NCI-H1092 (cell line): ENCODE measurements at places on chromosomes 5 and 9.

- DNase-seq = no peak
These were observed 82.8 kb upstream of the TLX3 start for GRCh38 chr5:171226096-171226754.

- DNase-seq = no peak
These were observed 8.3 kb downstream of the ATOX1 start for GRCh38 chr5:151750121-151750520.

GRCh38 chr5:85069659-85070640 is 685.3 kb upstream of the EDIL3 start:
- no peak for DNase-seq

GRCh38 chr5:132023258-132024116 is 12.0 kb upstream of the ACSL6 start:
- no peak for DNase-seq

DNA sequence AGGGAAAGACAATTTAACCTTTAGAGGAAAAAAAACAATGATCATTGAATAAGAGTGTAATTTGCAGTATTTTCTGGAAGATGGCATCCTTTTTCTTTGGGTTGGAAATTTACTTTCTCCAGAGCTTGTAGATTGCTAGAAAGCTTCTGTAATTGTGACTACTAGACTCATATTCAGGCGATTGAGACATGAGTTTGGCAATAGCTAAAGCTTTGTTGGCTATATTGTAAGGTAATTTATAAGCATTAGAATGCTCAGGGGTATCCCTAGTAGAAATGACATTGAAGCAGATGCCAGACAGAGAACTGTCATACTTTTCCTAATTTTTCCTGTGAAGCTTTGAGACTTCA is 115.3 kb downstream of the UNC13B start:
- no peak for DNase-seq

- no peak for DNase-seq
These were observed 153.1 kb downstream of the SNCAIP start for GRCh38 chr5:122465031-122465577.

- DNase-seq = no peak
These were observed 17.0 kb upstream of the NTNG2 start for GRCh38 chr9:132144708-132145365.

DNA sequence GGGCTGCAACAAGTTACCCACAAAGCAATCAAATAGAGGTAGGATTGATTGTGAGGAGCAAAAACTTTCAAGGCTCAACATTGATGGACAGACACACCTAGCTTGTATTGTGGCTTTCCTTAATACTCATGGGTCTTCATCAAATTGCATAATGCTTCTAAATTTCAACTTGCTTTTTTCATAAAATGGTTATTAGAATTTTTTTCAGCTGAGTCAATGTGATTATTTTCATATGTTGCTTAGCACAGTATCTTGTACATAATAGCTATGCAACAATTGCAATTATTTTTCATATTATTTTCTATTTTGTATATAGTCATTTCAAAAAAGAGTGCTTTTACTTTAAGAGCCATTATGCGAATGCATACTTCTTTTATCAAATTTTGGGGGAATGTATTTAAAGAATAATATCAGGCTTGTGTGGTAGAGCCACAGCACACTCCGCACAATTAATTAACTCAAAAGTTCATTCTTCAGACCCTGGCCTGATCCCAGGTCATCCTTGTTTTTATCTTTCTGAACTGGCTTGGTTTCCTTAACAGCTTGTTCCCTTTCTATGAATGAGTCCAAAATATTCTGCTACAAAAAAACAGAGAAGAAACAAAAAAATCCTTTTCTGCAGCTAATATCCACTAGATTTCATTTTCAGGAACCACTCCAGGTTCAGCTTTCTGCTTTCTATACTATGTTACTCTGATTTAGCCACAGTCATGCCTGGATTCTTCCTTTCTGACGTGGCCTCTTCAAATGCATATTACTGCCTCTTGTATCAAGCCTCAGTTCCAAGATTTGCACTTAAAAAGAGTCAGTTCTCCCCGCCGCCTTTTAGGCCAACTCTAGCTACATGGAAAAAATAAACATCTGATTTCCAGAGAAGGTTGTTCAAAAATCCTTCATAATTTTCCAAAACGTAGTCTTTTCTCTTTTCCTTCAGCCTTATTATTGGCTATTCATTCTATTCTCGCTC is 45.3 kb upstream of the CDH9 start:
- no peak for DNase-seq

DNA sequence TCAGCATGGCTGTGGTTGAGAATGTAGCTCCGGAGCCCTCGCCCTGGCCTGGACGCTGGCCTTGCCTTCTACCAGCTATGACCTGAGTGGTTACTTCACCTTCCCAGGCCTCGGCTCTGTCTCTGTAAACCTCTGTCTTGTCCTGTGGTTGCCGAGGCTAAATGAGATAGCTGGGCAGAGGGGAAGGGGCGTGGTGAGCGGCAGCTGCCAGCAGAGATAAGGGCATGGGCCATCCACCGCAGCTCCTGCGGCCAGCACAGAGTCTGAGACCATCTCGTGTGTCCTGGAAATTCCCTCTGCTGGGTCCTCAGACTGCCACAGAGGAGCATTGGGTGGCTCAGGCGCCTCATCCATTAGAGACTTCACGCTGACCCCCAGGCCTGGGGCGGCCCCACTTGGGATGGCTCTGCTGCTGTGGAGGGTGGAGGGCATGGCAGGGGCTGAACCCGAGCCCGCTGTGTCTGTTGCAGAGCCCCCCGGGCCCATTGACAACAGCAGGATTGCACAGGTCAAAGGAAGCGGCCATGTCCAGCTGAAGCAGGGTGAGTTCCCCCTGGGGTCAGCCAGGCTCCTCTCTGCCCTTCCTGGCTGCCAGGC is 43.9 kb downstream of the USP20 start:
- no peak for DNase-seq

DNA sequence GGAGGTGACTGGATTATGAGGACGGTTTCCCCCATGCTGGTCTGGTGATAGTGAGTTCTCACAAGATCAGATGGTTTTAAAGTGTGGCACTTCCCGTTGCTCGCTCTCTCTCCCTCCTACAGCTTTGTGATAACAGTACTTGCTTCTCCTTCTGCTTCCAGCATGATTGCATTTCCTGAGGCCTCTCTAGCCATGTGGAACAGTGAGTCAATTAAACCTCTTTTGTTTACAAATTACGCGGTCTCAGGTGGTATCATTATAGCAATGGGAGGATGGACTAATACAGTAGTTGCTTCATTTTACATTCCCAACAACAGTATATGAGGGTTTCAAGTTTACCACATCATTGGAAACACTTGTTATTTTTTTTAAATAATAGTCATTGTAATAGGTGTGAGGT is 937.3 kb upstream of the ARRDC3 start:
- no peak for DNase-seq

- no peak for DNase-seq
These were observed 33.8 kb downstream of the JMY start for GRCh38 chr5:79269733-79270166.

DNA sequence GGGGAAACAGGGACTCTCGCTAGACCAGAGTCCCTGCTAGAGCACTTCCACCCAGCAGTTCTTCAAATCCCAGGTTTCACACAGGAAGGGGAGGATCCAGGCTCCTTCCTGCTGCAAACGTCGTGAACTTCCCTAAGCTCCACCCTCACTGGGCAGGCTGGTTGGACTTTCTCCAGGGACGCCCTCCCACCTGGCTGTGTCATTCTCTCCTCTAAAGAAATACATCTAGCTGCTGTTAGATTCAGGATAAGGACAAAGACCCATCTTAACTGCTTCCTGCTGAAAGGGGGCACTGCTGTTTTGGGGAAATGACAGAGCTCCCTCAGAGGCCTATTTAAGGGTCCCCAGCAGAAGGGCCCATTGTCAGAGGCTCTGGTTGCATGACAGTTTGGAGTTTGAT is 230.7 kb downstream of the SEMA6A start:
- no peak for DNase-seq

- DNase-seq = no peak
These were observed 88.5 kb downstream of the ALDH1A1 start for GRCh38 chr9:72864327-72864726.

DNA sequence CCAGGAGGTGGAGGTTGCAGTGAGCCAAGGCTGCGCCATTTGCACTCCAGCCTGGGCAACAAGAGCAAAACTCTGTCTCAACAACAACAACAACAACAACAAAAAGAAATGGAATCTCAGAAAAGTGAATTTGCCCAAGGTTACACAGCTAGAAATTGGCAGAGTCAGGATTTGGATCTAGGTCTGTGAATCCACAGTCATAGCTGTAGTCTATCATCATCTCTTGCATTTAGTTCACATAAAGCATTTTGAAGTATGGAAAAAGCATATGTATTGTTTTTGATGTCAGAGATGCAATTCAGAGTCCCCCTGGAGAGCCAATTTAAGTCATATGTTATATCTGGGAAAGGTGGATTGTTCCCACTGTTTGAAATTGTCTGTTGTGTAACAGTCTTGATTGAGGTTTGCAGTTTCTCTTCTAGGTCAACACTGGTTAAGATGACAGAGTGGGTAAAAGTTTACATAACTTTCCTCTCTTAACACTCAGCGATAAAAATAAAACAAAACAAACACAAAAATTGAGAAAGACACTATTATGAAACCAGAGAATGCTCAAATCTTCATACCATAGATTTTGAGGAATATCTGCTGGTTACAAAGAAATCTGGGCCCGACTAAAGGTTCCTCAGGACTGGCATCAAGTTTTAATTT is 21.5 kb upstream of the GPR21 start:
- DNase-seq = no peak

GRCh38 chr9:10000669-10001068 is 612.1 kb downstream of the PTPRD start:
- DNase-seq = no peak

DNA sequence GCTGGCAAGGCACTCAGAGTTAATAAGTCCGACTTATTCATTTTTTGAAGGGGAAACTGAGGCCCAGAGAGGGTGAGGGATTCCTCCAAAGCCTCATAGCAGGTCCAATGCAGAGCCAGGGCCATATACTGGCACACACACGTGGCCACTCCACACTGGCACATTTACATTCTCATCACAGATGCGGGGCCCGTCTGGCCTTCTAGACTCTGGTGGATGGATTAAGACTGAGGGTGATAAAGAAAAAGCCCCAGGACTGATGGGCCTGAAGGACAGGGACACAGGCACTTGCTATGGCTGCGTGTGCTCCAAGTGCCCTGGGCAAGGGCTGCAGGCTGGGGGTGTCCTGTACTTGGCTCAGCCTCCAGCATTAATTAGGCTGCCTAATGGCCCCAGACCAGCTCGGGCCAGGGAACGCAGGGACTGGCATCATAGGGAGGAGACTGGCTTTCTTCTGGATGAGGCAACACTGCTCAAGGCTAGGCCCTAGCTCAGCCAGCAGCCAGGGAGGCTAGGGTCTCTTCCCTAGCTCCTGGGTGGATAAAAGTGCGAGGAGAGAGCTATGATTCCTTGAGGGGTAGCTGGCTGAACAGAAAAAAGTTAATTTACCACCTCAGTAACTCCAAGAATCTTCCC is 28.5 kb upstream of the CSF1R start:
- no peak for DNase-seq

DNA sequence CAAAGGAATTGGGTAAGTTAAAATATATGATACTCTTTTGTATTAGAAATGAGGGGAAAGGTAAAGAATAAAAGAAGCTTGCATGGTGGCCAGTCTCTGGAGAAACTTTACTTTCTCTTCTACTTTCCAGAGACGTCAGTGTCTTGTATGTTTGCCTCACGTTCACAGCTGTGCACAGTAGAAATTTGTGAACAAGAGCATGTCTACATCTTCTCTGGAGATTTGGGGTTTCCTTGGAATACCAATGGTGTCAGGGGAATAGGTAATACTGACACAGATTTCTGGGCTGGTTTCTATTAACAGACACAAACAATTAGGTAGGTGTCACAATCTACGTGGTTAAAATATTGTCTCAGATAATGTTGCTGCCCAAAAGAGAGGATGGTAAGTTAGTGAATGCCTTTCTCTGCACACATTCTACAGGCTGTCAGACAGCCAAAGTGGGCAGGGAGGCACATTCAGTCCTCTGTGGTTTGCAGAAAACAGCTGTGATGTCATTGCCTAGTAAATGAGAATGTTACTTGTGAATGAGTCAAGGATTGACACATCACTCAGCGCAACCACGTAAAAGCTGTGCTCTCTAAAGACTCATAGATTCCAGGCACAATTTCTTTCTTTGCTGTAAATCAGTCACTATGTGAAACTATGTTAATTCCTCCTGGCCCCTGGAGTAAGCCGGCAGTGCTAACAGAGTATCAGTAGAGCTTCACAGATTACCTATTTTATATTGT is 397.1 kb downstream of the MAN2A1 start:
- no peak for DNase-seq

GRCh38 chr5:118687100-118687499 is 301.2 kb downstream of the DTWD2 start:
- no peak for DNase-seq

DNA sequence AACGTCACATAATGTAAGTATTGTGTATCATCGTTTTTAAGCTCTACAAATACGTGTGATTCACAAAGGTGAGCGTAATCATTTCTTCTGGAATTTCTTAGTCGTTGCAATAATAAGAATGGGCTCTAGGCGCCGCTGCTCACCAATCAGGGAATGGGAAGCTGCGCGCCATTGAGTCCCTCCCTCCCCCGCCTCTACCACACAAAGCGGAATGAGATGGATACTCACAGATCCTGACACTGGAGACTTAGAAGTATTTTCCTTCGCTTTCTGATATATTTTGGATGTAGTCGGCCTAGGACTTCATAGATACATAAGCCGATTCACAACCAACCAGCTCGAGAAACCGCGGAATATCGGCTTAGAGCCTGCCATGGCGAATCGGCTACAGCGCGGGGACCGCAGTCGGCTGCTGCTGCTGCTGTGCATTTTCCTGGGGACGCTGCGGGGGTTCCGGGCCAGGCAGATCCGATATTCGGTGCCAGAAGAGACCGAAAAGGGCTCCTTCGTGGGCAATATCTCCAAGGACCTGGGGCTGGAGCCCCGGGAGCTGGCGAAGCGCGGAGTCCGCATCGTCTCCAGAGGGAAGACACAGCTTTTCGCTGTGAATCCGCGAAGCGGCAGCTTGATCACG is at the start of gene PCDHGA11:
Gene PCDHGA11 (plus strand): TSS at position 197 of the 634 bp plus-strand sequence. CDS start 177 bp downstream, at position 374.
- DNase-seq = no peak

GRCh38 chr5:1736889-1737711 is 62.5 kb downstream of the MRPL36 start:
- no peak for DNase-seq

- no peak for DNase-seq
These were observed 54.9 kb downstream of the COL15A1 start for GRCh38 chr9:98998441-98999151.

DNA sequence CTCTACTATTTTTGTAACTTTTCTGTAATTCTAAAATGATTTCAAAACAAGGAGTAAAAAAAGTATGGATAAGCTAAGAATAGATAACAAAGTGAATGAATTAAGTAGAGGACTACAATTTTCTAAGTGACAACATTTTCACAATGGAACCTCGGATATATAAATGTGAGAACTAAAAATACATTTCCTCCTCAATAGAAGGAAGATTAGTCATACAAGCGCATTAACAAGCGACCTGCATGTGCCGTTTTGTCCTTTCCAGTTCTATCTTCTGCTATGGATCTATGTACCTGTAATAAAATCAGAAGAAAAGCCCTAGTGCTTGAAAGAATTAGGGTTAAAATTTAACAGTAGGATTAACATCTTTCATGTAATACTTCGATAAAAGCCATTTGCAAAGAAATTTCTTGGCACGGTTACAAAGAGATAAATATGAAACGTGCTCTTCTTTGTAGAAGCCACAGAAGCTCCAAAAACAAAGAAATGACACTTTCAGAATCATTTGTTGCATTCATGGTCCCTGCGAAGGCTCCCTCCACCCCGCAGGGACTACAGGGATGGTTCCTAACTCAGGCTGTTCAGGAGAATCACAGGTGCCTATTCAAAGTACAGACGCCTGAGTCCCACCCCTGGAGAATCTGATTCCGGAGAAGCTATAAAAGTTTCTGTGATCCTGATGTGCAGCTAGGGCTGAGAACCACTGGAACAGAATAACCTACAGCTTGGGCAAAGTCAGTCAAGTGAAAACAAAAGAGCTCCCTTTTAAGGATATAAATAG is 216.6 kb upstream of the EFNA5 start:
- no peak for DNase-seq
